ENCODE measurements at places on chromosomes 16 and 17. TPM values are rescaled to one million over a fixed set of nuclear protein-coding genes. Genes with fewer than 3 reads are reported as not detected.

- DNase-seq, result no peak
Observed at GRCh38 chr17:16997514-16998429, 25.9 kb upstream of the TNFRSF13B start.

GRCh38 chr17:49370971-49371834 is 9.2 kb upstream of the ZNF652 start:
- DNase-seq, result no peak

- no peak for DNase-seq
Observed at GRCh38 chr16:2999929-3000328, 12.8 kb upstream of the CLDN9 start.

- no peak for DNase-seq
Observed at GRCh38 chr17:17917394-17917793, 54.8 kb downstream of the TOM1L2 start.

- DNase-seq, result peak; percentile 81
Observed at GRCh38 chr16:73036074-73036826, 11.7 kb downstream of the ZFHX3 start.

DNA sequence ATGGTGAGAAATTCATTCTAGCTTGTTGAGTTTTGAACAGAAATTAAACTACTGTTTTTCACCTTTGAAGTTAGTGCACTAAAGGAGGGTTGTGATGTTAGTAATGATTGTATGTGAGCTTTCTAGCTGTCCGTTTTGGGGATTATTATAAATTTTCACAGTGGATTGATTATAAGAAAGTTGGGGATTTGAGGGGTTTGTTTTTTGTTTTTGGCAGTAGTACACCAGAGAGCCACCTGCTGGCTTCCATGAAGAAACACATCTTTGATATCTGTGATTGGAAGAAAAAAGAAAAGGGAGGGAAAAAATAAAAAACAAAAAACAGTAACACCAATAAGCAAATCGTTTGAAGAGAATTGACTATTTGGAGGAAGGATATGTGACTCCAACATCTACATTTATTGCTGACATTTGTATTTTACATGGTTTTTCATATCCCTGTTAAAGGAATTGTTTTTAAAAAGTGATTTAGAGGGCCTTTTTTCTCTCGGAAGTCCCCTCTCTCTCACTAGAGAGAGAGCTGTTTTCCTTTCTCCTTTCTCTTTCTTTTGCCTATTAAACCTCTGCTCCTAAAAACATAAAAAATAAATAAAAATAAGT is 1469.5 kb upstream of the GOT2 start:
- peak; percentile 3 for DNase-seq

DNA sequence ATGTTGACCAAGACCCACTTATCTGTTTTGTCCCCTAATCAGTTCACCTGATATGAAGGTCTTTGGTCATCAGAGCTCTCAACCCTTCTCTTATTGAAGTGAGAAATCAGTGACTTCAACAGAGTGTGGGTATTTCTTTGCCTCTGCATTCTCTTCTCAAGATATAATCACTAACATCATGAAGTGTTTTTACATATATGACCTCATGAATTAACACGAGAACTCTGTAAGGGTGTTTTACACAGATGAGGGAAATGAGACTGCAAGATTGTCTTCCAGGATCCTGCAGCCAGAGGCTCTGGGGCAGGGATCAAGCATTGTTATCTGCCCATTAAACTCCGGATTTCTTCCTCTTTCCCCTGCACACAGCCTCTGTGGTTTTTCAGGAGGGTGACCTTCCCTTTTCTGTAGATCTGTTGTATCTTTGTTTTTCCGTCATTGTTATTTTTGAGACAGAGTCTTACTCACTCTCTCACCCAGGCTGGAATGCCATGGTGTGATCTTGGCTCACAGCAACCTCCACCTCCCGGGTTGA is 22.7 kb downstream of the LCMT1 start:
- DNase-seq, result no peak

- DNase-seq, result no peak
Observed at GRCh38 chr17:30926516-30926915, 4.8 kb downstream of the ADAP2 start.

DNA sequence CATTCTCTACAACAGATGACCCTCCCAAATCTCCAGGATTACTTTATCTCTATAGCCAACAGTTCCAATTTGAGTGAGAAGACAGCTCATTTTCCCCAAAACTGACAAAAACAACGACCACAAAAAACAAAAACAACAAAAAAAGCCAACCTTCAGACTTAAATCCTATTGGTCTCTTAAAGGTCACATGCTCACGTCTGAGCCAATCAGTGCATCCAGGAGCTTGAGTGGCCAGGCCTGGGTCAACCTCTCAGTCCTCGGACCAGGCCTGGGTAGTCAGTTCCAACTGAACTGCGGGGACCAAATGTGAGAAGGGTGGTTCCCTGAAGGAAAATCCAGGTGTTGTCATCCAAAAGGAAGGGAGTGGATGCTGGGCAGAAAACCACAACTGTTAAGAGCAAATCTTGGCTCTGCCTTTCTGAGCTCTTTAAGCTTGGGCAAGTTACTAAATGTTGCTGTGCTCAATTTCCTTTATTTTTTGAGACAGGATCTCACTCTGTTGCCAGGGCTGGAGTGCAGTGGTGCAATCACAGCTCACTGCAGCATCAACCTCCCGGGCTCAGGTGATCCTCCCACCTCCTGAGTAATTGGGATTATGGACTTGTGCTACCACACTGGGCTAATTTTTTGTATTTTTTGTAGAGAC is 43.0 kb upstream of the MSI2 start:
- DNase-seq, result no peak

- DNase-seq, result no peak
Observed at GRCh38 chr16:55671206-55671973, 15.6 kb downstream of the SLC6A2 start.

GRCh38 chr17:8744086-8744785 is 400 bp downstream of the CCDC42 start:
- no peak for DNase-seq

- DNase-seq, result peak; percentile 53
Observed at GRCh38 chr17:55641676-55642081, 81.0 kb downstream of the TMEM100 start.

DNA sequence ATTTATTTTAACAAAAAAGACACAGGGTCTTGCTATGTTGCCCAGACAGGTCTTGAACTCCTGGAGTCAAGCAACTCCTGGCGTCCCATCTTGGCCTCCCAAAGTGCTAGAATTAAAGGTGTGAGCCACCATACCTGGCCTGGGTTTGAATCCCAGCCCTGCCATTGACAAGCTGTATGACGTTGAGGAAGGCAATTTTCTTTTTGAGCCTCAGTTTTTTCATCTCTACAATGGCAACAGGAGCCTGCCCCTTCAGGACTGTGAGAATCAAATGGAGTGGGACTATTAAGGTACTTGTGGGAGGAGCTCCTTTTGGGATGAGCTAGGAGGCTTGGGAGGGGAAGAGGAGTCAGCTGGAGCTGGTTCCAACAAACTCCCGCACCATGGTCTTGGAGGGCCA is 6.2 kb downstream of the RARA start:
- DNase-seq, result no peak

DNA sequence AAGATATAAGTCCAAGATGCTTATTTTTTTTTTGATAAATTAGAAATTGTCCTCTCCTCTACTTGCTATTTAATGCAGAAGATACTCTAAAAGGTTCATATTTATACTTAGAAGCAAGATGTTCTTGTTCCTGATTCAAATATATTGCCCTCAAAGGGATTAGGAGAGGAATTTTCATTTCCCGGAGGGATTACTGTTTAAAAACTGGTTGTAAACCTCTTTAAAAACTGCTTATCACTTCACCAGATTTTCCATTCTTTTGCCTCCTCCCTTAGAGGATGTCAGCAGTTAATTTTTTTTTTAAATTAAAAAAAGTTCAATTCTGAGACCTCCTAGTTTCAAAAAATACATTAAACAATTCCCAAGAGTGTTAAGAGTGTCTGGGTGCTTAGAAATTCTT is 2.8 kb downstream of the TENT4B start:
- DNase-seq, result no peak

GRCh38 chr17:79024901-79025737 is 1.1 kb downstream of the C1QTNF1 start:
- peak; percentile 33 for DNase-seq

GRCh38 chr17:339193-340061 is 13.2 kb downstream of the RPH3AL start:
- no peak for DNase-seq

- no peak for DNase-seq
Observed at GRCh38 chr16:68069511-68070248, 15.5 kb upstream of the NFATC3 start.

DNA sequence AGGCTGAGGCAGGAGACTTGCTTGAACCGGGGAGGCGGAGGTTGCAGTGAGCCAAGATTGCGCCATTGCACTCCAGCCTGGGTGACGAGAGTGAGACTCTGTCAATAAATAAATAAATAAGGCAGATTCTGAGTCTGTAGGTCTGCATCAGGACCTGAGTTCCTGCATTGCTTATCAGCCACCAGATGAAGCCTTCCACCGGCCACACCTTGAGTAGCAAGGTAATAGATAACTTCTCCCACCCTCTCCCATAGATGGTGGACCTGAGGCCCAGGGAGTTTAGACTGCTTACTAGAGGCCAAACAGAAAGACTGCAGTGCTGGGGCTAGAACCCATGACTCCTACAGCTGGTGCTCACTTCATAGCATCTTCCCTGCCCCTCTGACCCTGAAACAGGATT is 22.1 kb downstream of the ZP2 start:
- no peak for DNase-seq

DNA sequence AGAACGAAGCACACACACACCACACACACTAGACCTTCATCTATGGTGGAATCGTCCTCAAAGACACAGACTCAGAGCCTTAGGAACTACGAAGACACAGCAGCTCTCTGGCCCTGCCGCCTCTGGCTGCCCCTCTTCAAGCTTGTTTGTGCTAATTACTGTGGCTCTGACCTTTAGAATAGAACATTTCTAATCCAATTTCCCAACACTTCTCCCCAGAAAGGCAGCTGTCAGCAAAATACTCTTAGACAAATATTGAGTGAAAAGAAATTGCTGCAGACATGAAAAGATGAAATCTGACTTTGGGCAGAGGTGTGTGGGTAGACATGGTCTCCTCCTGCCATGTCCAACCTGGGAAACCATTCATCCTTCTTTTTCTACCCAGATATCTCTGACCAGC is 152.0 kb upstream of the DNAH9 start:
- no peak for DNase-seq

GRCh38 chr16:75011634-75012307 is 12.9 kb downstream of the ZNRF1 start:
- DNase-seq, result no peak

GRCh38 chr17:34390649-34391048 is 27.6 kb upstream of the CCL1 start:
- DNase-seq, result no peak

- peak; percentile 89 for DNase-seq
Observed at GRCh38 chr16:57619606-57620334, 8.7 kb upstream of the ADGRG1 start.

DNA sequence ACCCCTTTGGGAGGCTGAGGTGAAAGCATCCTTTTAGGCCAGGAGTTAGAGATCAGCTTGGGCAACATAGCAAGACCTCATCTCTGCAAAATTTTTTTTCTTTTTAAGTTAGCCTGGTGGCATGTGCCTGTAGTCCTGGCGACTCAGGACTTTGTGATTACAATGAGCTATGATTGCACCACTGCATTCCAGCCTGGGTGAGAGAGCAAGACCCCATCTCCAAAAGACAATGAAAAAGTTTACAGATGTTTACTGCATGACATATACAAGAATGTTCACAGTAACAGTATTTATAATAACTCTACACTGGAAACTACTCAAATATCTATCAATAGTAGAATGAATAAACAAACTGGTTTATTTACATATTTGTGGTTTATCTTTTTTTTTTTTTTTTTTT is 33.1 kb upstream of the CCL22 start:
- DNase-seq, result no peak

DNA sequence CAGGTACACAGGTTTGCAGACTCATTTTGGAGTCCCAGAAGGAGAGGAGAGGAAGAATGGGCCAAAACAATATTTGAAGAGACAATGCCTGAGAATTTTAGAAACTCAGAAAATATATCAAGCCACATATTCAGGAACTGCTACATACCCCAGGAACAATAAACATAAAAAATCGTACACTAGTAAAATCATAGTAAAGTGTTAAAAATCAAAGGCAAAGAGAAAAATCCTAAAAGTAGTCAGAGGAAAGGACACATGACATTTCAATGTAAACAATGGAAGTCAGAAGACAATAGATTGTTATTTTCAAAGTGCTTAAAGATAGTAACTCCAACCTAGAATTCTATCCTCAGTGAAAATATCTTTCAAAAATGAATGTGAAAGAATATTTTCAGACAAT is 28.5 kb upstream of the NACA2 start:
- no peak for DNase-seq

DNA sequence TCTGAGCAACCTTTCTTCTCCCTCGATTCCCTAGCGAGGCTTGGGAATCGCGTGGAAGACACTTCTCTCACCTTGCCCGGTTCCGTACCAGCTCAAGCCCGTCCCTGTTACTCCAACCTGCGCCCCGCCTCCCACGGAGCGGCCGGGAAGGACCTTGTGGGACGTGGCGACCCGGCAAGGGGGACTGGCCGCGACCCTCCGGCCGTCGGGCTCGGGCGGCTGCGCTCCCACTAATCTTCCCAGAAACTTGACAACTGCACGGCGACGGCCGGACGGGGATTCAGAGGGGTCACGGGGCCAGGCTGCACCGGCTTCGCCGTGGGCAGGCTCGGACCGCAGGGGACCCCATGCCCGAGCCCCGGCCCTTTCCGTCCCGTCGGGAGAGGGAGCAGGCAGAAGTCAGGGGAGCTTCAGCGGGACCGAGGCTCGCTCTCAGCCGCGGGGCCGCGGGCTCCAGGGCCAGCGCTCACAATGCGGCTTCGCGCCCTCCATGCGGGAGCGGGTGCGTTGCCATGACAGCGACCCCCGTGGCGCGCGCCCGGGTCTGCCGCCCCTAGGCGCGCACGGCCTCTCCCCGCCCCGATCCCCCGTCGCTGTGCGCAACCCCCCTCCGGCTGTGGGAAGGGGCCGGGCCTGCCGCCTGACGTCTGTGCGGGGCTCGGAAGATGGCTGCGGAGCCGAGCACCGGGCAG is at the start of gene SGSM2:
Gene SGSM2, plus strand, starts transcription at position 650 of the 692 bp plus-strand sequence. CDS start 188 bp downstream, outside the sequence.
- peak; percentile 71 for DNase-seq

DNA sequence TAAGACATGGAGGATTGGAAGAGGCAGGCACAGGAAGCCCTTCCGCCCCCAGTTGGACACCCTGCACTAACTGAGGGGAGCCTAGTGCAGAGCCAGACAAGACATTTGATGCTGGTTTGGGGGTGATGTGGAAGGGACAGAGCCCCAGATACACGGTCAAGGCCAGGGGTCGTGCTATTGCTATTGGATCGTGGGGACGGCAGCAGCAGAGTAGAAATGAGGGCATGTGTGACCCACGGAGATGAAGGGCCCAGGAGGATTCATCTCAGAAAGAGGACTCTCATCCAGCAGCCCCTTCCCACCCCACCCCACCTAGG is 2.0 kb upstream of the VAMP2 start:
- no peak for DNase-seq

- no peak for DNase-seq
Observed at GRCh38 chr16:49833796-49834530, 21.9 kb downstream of the ZNF423 start.

GRCh38 chr17:45703348-45703747 is 80.8 kb upstream of the CRHR1 start:
- no peak for DNase-seq

- DNase-seq, result no peak
Observed at GRCh38 chr17:58537266-58537665, 22.8 kb upstream of the MTMR4 start.

The TBX6 gene
- total RNA-seq, result 1.6 TPM

The CACNG4 gene
- 12.8 TPM for total RNA-seq

The NLRC3 gene
- total RNA-seq, result not detected

The GOSR2 gene
- 84.1 TPM for total RNA-seq

The ZSCAN10 gene
- total RNA-seq, result not detected

The SLC43A2 gene
- 33.9 TPM for total RNA-seq

The COX6A2 gene
- total RNA-seq, result not detected

The TAC4 gene
- 17.1 TPM for total RNA-seq

The SLC5A10 gene
- 0.19 TPM for total RNA-seq

The RCVRN gene
- total RNA-seq, result not detected

The EVI2B gene
- not detected for total RNA-seq
